ENCODE measurements at places on chromosomes 1 and 21.

DNA sequence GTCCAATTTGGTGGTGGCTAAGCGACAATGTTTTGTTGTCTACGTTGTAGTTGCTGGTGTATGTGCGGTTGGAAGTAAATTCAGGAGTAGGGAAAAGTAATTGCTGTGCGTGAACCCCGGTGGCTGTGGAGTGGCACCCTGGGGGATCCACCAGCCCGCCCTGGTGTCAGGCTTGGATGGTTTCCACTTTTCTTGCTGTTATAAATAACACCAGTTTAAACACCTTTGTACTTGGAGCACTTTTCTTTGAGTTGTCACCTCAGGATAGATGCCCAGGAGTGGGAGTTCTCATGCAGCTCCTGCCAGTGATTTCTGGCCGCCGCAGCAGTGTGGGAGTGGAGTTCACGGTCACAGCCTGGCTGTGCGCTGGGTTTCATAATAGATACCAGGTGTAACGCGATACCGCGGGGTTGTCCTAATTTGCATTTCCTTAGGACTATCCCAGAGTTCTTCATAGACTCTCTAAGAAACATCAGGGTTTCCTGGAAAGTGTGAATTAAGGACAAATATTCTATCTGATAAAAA lies 12.8 kb upstream of the TMEM200B start:
- DNase-seq, result no peak

DNA sequence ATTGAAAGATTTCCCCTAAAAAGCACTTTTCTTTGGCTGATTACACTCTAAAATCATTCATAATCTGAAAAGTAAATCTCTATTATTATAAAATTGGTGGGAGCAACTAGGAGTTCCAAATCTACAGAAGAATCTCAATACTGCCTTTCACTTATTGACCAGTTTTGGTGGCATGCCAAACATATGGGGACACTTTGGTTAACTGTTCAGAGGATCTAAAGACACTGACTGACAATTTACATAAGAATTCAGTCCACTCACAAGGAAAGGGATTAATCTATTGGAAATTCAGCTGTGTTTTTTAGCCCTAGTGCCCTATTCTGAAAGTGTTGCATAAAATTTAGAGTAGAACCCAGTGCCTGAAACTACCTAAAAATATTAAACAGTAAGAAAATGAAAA lies 113.6 kb downstream of the LRRC40 start:
- DNase-seq, result no peak

DNA sequence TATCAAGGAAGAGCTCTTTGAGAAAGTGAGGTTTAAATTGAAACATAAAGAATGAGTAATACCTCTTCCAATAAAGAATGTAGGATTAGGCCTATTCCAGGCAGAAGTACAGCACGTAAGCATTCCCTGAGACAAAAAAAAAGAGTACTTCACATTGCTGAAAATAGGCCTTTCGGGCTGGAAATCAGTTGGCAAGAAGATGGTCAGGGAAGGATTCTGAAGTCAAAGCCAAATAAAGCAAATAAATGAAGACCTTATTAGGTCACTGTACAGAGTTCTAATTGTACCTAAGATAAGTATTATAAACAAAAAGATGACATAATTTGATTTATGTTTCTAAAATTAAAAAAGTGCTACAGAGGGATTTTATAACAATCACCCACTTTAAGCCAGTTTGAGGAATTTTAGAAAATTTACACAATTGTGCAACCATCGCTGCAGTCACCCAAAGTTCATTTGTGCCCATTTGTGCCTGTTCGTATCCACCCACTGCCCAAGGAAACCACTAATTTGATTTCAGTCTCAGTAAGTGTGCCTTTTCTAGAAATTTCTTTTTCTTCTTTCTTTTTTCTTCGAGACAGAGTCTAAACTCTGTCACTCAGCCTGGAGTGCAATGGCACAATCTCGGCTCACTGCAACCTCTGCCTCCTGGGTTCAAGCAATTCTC lies 58.6 kb downstream of the FMO4 start:
- no peak for DNase-seq

DNA sequence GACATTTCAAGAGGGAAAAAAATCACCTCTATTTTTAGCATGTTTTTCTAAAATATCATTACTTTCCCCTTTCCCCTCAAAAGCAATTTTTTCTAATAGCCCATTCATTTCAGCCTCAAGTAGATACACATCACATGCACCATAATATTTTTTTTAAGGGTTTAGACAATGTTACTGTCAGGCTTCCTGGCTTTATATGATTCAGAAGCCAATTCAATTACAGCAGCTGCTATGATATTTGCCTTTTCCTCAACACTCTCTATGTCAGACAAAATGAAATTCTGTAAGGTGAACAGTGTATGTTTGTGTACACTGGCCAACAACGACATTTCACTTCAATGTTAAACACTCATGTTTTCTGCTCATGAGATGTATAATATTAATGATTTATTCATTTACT lies 46.5 kb downstream of the OMA1 start:
- no peak for DNase-seq

- no peak for DNase-seq
Observed at GRCh38 chr21:45595574-45596295, 47.8 kb upstream of the PCBP3 start.

GRCh38 chr1:45925728-45926287 lies 122.4 kb downstream of the MAST2 start:
- no peak for DNase-seq

DNA sequence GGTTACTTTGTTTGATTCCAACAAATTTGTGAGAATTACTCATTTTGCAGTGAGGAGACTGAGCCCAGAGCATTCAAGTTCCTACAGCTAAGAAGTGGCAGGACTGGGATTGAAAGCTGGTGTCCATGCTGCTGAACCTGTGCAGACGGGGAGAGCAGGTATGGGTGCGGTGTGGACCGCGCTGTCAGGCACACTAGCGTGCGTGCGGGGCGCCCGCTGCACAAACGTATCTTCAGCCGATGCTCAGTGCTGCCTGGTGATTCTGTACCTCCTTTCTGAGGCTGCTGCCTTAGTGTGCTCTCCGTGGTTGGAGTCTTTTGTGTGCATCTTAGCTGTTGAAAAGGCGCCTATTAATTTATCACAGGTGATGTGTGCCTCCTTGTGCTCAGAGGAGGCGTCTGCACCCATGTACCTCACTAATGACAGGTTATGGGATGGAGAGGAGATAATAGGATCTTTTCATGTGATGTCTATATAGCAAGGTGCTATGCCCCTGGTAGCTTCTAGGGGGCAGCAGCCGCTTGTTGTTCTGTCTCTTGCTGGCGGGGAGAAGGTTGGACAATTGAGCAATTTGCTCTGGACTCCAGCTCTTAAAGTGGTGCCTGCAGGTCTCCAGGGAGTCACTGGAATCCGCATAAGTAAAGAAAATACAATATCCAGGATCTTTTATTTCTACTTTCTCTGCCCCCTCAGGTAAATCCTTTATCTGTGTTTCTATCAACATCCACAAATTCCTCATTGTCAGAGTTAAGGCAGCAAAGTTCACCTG lies 32.5 kb downstream of the PEX14 start:
- DNase-seq, result peak; percentile 30

DNA sequence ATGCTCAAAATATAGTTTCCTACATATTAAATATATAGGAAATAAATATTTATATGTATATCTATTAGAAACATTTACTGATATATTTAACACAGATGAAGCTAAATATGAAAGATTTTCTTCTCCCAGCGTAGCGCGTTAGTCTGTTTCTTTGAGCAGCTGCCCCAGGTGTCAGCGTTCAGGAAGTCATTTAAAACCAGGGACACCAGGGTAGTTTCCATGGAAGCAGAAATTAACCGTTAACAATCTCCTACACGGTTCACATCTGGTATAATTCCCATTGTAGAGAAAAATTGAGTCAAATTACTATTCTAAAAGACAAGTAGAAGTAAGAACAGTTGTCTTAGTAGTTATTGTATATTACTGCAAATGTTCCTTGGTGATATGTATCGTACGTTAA lies 1443.7 kb downstream of the MRPL39 start:
- no peak for DNase-seq

- DNase-seq, result no peak
Observed at GRCh38 chr1:217856342-217857034, 225.3 kb downstream of the SPATA17 start.

GRCh38 chr1:1420654-1421141 lies 378 bp downstream of the ANKRD65 start:
- DNase-seq, result no peak

DNA sequence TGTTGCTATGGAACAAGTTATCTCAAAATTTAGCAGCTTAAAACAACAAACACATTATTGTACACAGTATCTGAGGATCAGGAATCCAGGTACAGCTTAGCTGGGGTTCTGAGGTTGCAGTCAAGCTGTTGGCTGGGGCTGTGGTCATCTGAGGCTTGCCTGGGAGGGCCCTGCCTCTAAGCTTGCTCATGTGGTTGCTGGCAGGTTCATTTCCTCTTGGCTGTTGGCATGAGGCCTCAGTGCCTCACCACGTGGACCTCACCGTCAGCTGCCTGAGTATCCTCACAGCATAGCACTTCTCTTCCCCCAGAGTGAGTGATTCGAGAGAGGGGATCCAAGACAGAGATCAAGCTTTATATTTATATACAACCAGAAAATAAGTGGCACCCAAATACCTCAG lies 18.6 kb downstream of the NTPCR start:
- no peak for DNase-seq

DNA sequence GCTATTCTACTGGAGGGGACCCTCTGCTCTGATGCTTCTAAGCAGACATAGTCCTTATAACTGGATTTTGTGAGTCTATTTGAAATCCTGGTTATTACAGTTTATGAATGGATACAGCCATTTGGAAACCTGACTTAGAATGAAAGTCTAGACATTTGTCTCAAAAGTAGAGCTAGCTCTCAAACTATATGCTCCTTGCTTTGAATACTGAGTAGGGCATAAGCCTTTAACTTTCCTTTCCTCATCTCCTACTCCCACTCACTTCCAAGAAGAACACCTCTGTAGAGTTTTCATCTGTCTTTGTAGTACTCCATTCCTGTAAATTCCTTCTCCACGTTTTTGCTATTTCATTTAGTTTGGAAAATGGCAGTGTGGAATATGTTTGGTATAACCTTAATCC lies 9.0 kb upstream of the ARID1A start:
- DNase-seq, result no peak

- DNase-seq, result no peak
Observed at GRCh38 chr1:44672961-44673674, 1.2 kb downstream of the TMEM53 start.

- no peak for DNase-seq
Observed at GRCh38 chr1:153540394-153541361, at the start of gene S100A5. S100A5 (minus strand) TSS chr1:153540934; CDS start chr1:153540191, 743 bp downstream.
